ENCODE measurements at places on chromosomes 11 and 22.

GRCh38 chr11:12454782-12455181 lies 77.4 kb downstream of the PARVA start:
- no peak for DNase-seq

DNA sequence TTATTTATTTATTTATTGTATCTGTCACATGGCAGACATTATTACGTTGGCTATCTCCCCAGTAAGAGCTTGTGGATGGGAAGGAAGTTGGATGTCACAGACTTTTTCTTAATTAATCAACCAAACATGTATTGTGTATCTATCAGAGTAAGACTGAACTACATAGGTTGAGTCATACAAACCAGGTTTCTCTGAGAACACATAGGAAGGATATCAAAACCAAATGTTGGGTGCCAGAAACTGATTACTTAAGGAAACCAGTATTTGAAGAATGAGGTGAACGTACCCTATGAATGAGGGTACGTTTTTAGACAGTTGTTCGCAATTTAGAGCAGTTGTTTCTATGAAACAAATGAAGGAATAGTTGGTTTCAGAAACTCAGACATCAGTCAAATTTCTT lies 136.4 kb downstream of the SLC17A6 start:
- no peak for DNase-seq

GRCh38 chr11:1488575-1489180 lies 2.1 kb upstream of the MOB2 start:
- no peak for DNase-seq

GRCh38 chr22:45775569-45776312 lies 104.1 kb downstream of the ATXN10 start:
- no peak for DNase-seq

- no peak for DNase-seq
Observed at GRCh38 chr11:99370549-99371216, 349.9 kb downstream of the CNTN5 start.

DNA sequence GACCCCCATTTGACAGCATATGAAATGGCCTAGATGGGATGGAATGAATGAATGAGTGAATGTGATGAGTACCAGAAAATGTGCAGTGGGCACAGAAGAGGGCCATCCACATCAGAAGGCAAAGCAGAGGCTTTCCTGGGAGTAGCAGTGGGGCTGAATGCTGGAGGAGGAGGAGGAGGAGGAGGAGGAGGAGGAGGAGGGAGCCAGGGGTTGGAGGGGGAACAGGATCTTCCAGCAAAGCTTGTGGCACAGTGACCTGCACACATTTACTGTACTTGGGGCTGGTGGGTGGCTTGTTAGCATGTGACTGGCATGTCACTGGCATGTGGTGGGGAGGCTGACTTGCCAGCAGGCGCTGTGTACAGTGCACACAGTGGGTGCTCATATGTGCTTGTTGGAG lies 9.5 kb downstream of the SEPTIN3 start:
- no peak for DNase-seq

- DNase-seq = no peak
Observed at GRCh38 chr11:35536470-35536869, 11.1 kb upstream of the PAMR1 start.

DNA sequence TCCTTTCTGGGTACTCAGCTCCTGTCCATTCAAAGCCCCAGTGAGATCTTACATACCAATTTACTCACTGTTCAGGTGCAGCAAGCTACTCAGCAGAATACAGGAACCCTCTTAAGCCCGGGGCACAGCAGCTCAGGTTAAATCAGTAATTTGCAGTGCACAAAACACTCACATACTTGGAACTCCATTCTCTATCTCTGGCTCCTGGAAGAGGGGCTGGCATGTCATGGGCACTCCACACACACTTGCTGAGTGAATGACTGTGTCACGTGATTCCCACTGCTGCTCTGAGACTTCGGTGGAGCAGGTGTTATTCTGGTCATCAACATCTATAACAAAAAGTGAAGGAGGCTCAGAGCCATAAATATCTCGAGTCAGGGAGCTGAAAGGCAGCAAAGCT lies 157.3 kb upstream of the BDNF start:
- DNase-seq = no peak

GRCh38 chr11:36405585-36406367 lies 104.3 kb downstream of the TRAF6 start:
- DNase-seq = no peak

DNA sequence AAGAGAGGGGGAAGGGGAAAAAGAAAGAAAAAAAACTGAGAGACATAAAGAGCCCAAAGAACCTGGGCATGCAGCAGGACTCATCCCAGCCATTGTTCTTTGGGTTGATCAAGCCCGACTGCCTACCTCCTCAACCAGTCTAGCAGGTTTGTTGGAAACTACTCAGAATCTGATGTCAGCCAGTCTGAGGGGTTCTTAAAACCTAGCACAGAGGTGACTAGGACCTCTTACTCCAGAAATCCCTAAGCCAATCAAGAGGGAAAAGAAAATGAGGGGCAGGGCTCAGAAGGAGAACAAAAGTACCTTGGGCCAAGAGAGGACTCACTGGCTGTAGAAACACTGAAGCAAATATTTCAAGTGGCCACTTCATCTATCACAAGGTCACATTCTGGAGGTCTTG lies 228.0 kb downstream of the AASDHPPT start:
- DNase-seq = no peak

DNA sequence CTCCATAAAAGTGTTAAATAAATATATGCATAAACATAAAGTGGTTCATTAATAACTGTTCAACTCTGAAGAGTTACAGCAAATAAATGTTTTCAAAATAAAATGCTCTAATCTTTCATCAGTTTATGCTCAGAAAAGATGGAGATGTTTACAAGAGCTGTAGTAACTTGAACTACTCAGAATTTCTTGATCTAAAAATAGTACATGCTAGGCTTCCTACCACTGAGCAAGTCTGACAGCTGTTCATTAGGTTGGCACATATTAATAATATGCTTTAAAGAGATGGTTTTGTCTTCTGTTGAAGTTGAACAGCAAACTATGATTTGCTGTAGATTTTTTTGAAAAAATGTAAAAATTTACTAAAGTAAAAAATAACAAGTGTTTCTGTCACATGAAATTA lies 10.8 kb upstream of the SLN start:
- no peak for DNase-seq

GRCh38 chr11:60367896-60368295 lies 10.4 kb upstream of the MS4A7 start:
- DNase-seq = no peak

DNA sequence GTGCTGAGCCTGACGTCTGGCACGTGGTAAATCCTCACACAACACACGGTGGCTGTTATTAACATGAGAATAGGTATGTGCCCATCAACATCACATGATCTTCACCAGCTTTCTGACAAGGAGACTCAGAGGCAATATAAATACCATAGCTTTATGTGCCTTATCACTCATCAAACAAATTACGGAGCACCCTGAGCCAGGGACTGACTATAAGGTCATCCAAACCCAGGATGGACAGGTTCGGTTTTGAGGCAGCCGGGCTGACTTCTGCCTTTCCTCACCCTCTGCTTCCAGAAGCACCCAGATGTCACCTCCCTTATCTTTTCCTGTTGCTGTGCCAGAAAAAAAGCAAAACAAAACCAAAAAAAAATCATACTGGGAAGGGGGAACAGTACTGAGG lies 5.7 kb upstream of the PLAAT3 start:
- no peak for DNase-seq

DNA sequence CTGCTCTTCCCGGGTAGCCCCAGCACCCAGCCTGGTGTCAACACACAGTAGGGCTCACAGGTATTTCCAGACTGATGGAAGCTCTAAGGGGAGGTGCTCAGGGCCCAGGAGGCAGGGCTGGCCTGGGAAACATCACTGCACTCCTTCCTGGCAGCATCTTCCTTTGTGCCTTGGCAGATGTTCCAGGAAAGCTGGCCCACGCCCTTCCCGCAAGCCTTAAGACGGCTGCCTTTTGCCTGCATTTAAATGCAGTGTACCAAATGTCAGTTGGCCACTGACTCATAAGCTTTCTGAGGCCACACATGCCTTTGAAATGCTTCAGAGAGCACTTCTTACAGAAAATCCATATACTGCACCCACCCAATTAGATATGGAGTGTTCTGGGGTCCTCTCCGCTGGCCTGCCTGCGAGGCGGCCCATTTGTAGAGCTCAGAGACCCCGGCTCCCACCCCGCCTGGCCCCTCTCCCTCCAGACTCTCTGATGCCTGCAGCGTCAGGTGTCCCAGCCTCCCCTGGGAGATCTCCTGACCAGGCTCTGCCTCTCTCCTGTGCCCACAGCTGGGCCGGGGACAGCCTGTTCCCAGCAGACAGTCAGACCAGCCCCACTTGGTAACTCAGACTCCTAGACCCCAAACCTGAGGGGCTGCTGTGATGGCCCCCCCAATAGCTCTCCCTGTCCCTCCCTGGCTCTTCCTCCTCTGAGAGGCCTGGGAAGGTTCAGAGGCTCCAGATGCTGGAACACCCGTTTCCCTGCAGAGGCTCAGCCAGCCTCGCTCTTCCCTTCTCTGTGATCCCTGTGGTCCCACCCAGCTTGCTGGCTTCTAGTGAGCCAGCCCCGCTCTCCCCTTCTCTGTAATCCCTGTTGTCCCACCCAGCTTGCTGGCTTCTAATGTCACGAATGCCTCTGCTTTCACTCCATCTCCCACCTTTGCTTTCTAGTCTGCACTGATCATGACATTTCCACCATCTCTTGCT lies 47.6 kb upstream of the THY1 start:
- no peak for DNase-seq

DNA sequence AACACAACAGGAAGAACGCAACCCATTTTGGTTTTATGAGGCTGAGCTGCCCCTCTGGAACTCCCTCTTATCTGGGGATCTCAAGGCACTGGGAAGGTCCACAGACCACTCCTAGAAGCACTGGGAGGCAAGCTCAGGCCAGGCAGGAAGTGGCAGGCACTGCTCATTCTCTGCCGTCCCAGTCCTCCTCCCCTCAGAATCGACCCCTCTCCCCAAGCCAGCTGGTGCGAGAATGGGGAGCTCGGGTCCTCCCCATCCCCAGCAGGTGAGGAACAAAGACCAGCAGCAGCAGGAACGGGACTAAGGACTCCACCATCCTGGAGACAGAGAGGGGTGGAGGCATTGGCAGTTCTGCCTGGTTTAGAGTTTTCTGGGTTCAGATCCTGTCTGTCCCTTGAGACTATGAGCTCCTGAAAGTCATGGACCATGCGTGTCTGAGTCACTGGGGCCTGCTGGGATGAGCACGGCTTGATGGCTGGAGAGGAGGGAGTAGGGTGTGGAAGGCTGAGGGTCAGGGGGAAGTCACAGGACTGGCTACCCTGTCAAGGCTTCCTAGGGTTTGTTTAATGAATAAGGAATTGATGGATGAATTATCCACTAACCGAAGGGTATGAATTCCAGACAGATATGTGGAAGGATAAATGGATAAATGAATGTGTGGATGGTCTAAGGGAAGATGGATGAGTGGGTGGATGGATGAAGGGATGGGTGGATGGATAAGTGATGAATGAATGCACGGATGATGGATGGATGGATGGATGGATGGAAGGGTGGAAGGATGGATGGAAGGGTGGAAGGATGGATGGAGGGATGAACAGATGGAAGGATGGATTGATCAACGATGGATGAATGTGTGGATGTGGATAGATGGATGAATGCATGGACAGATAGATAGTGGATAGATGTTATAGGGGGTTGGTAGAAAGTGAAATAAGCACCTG lies 6.4 kb downstream of the MYEOV start:
- peak; percentile 3 for DNase-seq

- no peak for DNase-seq
Observed at GRCh38 chr11:133793271-133794035, 51.9 kb downstream of the SPATA19 start.

GRCh38 chr11:41309111-41309522 lies 150.3 kb downstream of the LRRC4C start:
- no peak for DNase-seq

DNA sequence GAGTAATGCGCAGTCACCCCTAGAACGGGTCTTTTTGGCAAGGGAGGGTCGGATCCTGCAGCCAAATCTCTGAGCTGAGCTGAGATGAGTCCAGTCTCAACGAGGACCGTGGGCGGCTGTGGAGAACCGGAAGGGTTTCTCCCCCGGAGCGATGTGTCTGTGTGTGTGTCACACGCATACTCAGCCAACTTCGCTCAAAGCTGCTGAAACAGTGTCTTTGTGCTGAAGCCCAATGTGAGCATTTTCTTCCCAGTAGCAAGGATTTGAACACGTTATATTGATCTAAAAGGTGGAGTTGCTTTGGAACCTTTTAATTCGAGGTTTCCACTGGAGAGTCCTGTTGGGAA lies 1.4 kb upstream of the CELSR1 start:
- DNase-seq = no peak

All from GF-D8 (cell line).